ENCODE measurements at places on chromosomes 4 and X.

- peak; percentile 30 for DNase-seq
These were observed at the start of gene LONRF3 for GRCh38 chrX:118974088-118974907. TSS of gene LONRF3 (plus strand) at chrX:118974618. CDS start at chrX:118974781, 163 bp downstream.

- DNase-seq = no peak
These were observed 36.9 kb downstream of the GPR174 start for GRCh38 chrX:79181401-79181800.

DNA sequence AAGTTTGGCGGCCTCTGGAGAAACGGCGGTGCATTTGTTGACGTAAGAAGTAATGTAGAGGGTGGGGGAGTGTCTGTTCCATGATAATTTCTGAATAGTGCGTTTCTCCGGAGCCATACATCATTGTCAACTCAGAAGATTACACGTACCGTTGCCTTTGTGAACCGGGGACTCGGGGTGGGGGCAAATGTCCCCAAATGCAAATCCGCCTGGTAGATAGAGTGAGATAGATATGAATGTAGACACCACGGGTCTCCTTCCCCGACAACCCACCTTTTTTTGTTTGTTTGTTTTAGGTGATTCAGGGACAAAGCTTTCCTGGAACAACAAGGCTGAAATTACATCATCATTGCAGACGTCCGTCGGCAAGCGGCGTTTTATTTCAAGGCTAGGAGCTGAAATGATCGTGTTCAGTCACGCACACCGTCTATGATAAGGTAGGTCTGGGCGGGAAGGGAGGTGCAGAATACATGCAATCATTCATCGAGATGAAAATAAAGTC, 96.0 kb upstream of the PPP2R3B start:
- DNase-seq = no peak

GRCh38 chr4:151409470-151410313, 716 bp downstream of the FHIP1A start:
- DNase-seq = no peak

- no peak for DNase-seq
These were observed 102.7 kb upstream of the DHX15 start for GRCh38 chr4:24686866-24687692.

GRCh38 chr4:40594261-40595178, 35.1 kb downstream of the RBM47 start:
- DNase-seq = no peak

DNA sequence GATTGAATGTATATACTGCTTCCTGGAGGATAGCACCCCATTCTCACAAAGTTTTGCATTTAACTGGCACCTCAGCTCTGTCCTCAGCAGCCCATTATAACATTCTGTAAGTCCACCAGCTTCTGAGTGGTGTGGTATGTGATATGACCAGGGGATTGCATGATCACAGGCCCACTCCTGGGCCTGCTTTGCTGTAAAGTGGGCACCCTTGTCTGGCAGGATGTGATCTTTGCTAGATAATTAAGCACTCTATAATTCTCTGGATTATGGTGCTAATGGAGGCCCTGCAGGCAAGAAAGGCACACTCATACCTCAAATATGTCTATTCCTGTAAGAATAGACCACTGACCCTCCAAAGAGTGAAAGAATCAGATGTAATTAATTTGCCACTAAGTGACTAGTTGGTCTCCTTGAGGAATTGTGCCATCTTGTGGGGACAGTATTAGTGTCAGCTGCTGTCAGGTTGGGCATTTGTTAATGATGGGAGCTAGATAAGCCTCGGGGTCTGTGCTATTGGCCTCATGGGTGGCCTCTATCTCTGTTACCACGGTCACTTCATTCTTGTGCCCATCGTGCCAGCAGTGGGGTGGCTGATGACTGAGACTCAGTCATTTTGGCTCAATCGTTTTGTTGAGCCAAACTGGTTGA, 2.2 kb upstream of the CFI start:
- no peak for DNase-seq

GRCh38 chr4:156948738-156949137, 22.9 kb downstream of the PDGFC start:
- DNase-seq = no peak

Data from activated CD8-positive, alpha-beta memory T cell treated with anti-CD3 and anti-CD28 coated beads for 1 hour (primary cell).